Stimulated activated CD4-positive, alpha-beta T cell treated with anti-CD3 and anti-CD28 coated beads, Interleukin-12 subunit alpha, Interleukin-12 subunit beta, amount 100 ng/mL, for 24 hours (primary cell): ENCODE measurements at places on chromosomes 3 and 15.

GRCh38 chr3:10194328-10195071 lies 29.8 kb downstream of the IRAK2 start:
- no peak for DNase-seq

DNA sequence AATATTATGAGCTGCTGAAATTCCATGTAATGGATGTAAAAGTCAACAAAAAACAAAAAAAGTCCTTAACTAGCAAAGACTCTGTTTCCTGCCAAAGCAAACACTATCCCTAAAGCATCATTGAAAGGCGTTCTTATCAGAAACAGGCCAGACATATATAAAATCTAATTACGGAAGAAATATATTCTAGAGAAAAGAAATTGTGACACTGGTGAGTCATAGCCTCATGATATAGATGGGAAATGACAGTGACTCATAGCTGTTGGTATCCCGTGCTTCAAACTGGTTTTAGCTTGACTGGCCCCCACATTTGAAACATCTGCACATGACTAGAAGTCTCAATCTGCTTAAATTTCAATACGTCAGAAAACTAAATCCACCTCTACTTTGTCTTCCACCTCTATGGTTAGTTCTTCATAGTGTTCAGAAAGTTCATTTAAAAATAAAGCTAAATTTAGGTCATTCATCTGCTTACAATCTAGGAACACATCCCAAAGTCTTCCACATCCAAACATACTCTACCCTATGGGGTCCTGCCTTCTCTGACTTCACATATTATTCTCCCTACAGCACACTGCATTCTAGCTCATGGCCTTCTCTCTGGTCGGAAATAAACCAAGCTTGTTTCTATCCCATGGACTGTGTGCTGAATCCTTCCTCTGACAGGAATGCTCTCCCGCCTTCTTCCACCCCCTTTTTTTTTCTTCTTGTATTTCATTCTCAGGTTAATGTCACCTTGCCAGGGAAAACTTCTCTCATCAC lies 456.3 kb upstream of the ARRDC4 start:
- no peak for DNase-seq

GRCh38 chr3:104198131-104198530 lies 1168.6 kb upstream of the ALCAM start:
- no peak for DNase-seq

- no peak for DNase-seq
Observed at GRCh38 chr3:53346514-53346913, 829 bp downstream of the DCP1A start.

GRCh38 chr15:100042558-100042957 lies 299.2 kb downstream of the ADAMTS17 start:
- no peak for DNase-seq

DNA sequence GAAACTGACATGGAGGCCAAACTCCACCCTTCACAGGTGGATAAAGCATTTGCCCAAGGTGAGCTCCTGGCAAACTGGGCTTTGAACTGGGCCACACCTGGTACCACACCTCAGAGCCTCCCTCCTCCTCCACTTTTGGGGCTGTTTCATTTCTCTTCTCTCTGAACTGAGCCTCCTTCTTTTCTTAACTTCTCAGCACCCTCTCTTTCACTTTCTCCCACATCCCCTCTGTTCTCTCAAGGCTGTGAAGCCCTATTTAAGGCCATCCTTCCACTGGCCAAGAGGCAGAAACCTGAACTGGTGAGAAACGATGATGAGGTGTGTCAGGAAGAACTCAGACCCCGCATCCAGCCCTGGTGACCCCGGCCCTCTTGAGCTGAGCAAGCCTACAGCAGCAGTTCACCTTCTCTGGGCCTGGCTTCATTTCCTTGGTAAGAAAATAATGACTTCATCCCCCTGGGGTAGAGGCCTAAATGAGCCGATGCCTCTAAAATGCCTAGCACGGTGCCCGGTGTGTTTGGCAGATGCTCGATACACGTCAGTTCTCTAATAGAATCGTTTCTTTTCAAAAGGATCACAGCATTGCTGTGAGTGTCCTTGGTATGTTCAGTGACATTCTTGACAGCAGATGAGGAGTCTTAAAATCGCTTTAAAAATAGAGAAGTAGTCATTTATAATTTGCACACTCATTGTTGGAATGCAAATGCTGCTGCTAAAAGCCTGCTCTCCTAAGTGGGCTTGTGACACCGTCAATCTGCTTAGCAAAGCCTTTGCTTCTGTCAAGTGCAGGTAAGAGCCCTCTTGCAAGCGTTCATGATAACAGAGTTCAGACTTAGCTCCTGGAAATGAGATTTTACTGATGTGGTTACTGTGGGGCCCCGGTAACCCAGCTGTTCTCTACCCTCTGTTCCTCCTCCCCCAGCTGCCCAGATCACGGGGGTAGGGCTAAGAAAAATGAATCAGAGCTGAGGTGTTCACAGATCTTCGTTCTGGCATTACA lies 97.7 kb upstream of the ATP2B2 start:
- DNase-seq, result peak; percentile 21

- DNase-seq, result no peak
Observed at GRCh38 chr15:98843844-98844243, 163.7 kb downstream of the PGPEP1L start.

DNA sequence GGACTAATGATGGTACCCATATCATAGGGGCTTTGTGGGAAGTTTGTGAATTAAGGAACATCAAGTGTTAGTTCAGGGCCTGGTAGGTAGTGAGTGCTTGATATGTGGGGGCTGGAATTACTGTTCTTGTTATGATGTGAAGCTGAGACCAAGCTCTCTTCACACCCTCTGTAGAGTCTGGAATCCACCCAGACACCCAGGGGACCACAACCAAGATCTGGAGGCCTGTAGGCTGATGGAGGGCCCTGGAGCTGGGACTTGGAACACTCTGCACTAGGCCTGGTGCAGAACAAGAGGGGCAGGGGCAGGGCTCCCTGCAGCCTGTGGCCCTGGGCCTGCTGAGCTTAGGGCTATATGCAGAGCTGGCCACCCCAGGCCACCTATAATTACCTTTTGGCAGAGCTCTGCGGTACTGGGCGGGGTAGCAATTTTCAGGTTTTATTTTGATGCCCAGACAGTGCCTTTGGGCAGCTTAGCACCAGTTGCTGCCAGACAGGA lies 13.1 kb upstream of the PRKCD start:
- DNase-seq, result no peak

- no peak for DNase-seq
Observed at GRCh38 chr3:9322780-9323179, 40.1 kb upstream of the THUMPD3 start.

DNA sequence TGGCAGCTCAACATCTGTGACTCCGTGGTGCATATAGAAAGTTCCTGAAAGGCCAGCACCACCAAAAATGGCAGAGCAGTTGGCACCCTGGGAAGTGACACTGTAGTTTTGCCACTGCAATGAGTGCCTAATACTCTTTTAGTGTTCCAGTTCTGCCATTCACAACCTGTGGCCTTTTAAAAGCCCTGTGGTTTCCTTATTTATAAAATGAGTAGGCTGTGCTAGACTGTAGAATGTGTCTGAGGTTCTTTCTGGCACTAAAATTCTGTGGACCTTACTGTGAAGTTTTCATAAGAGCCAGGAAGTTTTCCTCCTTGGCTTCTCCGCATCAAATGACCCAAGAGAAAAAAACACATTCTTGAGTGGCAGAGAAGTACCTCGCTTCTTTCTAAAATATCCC lies 74.1 kb downstream of the MME start:
- DNase-seq, result no peak

- DNase-seq, result no peak
Observed at GRCh38 chr3:53464424-53464823, 30.0 kb upstream of the CACNA1D start.

- no peak for DNase-seq
Observed at GRCh38 chr15:75019916-75020315, 3.5 kb upstream of the PPCDC start.

- no peak for DNase-seq
Observed at GRCh38 chr3:22569570-22569969, 633.6 kb upstream of the UBE2E2 start.

- no peak for DNase-seq
Observed at GRCh38 chr3:71045917-71046282, 537.6 kb downstream of the FOXP1 start.
